BJ (cell line): ENCODE measurements at places on chromosomes 12 and 14. TPM values are rescaled to one million over a fixed set of nuclear protein-coding genes. Genes with fewer than 3 reads are reported as not detected.

DNA sequence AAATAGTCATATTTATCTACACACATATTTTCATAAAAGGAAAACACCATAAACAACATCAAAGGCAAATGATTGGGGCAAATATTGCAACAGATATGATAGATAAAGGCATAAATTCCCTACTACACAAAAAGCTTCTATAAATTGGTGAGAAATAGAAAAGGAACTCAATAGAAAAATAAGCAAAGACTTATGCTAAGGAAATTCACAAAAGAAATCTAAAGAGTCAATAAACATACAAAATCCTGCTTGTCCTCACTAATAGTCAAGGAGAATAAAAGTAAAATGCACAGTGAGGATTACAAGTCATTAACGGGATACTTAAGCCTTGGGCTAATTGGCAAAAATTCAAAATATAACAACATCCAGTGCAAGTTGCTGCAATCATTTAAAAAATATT is 30.3 kb downstream of the CCDC59 start:
- no peak for DNase-seq

- DNase-seq, result peak; percentile 54
These were observed 29.5 kb upstream of the RHOJ start for GRCh38 chr14:63174760-63175191.

DNA sequence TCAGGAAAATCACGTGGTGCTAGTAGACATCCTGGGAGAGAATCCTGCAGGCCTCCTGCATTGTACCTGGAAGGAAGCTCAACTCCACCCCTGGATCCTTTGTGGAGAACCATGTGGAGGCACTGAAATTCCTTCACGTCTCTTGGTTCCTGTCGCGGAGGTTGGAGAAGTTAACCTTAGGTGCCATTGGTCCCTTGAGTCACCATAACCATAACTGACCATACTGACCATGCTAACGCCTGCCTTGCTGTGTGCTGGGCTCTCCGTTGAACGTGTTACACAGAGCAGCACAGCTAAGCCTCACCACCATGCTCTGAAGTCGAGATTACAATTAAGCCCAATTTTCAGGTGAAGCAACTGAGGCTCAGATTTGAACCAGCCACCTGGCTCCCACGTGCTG is 18.6 kb downstream of the C14orf132 start:
- no peak for DNase-seq

GRCh38 chr12:72033991-72034390 is 95.3 kb downstream of the TPH2 start:
- no peak for DNase-seq

GRCh38 chr12:127720334-127720733 is 546.6 kb upstream of the TMEM132C start:
- no peak for DNase-seq

- DNase-seq, result no peak
These were observed 2.4 kb upstream of the NUMB start for GRCh38 chr14:73460691-73461127.

DNA sequence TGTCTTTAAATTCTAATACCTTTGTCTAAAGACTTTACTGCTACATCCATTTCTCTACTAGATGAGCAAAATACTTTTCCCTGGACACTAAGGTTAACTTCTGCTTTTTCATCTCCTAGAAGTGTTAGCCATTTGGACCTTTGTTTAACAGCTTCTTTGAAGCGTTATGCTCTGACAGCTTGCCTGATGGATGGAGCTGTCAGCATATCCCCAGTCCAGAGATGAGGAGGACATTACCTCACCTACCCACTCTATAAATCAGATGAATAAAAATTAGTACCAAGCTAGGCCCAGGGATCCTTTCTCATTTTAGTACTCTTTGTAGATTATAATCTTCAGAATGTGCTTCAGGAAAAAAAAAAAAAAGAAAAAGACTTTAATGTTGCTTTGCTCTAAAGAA is 222.7 kb downstream of the PELI2 start:
- DNase-seq, result no peak

DNA sequence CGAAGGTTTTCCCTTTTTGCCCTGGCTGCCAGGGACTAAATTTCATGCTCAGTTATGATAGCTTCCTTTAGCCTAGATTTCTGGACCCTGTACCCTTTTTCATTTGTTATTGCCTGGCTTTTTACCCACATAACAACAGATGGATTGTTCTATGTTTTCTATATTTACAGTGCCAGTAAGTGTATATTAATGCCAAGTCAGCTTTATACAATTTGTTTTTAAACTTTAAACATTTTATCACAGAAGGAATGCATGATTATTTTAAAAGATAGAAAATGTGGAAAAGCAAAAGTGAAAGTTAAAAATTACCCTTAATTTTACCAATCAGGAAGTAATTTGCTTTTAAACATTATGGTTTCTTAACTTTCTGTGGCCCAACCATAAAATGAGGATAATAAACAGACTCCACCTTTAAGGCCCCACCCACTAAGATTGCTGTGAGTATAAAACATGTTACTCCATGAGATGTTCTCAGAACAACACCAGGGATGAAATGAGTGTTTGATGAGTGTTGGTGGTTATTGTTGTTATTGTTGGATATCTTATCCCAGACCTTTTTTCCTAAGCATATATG is 496.8 kb downstream of the EGLN3 start:
- DNase-seq, result no peak

DNA sequence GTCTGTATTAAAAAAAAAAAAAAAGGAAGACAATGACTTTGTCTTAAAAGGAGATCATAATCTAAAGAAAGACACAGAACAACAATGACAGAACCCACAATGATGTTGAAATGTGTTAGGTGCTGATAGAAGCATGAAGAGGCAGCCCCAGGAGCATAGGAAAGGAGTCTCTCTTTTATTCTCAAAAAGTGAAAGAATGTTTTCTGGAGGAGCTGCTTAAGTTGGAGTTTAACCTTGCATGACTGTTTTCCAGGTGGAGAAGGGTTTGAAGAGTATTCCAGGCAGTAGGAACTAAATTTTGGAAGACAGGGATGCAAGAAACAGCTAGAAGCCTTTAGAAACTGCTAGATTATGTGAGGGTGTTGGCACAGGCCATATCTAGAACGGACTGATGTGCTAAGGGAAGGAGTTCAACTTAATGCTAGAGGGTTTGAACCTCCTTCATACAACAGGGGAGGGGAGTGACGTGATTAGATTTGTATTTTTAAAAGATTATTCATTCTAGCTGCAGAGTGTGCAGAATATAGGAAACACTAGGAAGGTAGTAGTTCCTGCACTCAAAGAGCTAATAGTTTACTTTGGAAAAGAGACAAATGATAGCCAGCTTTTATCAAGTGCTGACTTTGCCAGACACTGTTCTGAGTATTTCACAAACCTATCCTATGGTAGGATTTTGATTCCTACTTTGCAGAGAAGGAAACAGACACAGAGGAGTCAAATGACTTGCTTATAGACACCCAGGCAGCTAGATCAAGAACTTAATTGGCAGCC is 4.6 kb upstream of the RPL6 start:
- no peak for DNase-seq

DNA sequence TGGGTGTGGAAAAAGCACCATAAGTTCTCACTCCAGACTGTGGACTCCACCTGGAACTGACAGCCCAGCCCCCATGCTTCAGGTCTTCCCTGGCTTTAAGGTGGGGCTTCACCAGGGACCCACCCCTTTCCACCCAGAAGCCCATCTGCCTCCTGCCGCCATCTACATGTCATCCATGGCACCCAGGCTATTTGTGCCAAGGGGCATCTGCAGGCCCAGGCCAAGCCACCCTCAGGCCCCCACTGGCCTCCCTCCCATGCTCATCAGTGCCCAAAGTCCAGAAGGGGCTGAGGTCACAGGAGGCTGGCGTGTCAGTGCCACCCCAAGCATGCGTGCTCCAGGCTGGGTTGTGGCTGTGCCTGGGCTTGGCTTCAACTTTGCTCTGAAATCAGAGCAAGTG is 212.2 kb upstream of the DIO3 start:
- no peak for DNase-seq

DNA sequence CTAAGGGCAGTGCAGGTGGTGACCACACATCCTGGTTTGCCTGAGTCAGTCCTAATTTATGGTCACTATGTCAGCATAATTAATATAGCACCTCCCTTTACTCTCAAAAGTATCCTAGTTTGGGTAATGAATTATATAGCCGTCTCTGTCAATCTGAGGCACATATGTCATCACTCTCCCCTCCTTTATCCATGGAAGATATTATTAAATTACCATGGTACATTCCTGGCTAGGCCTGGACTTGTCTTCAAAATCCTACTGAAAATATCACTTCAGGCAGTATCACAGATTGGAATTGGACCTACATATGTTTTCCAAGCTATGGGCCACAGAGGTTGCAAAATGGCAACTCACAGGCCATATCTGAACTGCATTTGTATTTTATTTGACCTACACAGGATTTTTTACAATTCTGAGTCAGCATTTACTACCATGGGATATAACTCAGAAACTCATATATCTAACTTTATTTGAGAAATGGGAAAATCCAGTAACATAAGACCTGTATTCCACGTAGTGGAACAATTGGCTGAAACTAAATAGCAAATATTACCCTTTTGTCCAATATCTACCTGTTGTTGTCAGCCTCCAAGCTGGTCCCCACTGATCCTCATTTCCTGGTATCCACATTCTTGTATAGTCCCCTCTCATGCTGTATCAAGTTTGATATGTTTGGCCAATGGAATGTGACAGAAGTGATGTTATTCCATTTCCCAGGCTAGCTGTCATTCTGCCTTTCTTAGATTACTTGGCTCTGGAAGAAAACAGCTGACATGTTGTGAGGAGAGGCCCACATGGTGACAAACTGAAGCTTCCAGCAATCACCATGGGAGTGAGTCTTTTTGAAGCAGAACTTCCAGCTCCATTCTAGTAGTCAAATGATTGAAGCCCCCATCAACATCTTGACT is 102.5 kb upstream of the MDM1 start:
- no peak for DNase-seq

DNA sequence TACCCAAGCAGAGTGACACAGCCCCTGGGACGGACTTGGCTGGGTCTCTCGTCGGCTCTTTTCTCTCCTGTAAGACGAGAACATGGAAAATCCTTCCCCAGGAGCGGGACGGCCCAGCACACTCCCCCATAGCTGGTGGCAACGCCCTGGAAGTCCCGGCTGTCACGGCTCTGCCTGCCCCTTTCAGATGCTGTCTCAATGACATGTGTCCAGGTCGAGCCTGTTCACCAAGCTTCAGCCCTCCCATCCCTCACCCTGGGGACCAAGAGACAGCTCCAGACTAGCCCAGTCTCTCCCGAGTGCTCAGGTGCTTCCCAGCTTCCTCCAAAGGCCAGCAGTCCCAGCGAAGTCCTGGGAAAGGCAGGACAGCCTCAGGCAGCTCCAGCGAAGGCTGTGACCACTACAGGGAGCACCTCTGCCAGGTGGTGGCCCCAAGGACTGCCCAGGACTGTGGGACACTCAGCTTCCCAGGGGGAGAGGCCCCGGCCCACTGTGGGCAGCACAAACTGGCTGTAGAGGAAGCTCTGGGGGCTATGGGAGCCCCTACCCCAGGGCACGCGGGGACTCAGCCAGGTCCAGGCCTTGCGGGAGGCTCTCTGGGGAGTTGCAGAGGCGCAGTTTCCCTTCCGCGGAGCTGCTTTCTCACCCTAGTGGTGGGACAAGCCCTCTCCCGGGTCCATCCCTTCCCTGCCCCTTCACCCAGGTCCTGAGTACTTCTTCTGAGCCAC is 33.6 kb downstream of the TNFAIP2 start:
- no peak for DNase-seq

- DNase-seq, result no peak
These were observed 330.9 kb downstream of the TMEM121 start for GRCh38 chr14:105857220-105857825.

DNA sequence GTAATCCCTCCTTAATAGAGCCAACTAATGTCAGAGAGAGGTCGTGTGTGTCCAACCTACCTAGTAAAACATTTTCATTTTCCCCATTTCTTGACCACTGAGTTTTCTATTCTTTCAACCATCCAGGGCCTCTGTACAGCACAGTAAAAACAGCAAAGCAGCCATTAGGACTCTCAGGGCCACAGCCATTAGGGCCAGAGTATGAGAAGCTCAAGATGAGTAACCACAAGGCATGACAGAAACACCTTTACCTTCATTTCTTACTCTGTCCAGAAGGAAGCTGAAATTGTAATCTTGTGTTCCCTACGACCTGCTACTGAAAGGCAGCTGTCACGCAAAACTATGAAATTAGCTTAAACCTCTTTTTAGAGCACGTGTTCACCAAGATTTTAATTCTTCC is 2.3 kb downstream of the SPPL3 start:
- DNase-seq, result no peak

DNA sequence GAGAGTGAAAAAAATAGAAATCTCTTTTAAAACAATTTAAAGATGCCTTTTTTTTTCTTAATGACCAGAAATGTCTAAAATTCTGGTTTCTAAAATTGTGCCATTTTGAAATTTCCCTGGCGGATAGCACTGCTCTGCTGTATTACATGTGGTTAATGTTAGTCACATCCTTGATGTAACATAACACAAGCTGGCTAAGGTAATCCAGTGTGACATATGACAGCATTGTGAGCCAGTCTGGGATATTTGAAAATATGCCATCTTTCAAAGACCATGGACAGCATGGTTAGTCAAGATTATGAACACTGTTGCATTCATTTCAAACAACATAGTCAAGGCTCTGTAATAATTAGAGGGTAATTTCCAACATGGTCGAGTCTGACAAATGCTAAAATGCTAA is 133.2 kb downstream of the ALX1 start:
- no peak for DNase-seq

DNA sequence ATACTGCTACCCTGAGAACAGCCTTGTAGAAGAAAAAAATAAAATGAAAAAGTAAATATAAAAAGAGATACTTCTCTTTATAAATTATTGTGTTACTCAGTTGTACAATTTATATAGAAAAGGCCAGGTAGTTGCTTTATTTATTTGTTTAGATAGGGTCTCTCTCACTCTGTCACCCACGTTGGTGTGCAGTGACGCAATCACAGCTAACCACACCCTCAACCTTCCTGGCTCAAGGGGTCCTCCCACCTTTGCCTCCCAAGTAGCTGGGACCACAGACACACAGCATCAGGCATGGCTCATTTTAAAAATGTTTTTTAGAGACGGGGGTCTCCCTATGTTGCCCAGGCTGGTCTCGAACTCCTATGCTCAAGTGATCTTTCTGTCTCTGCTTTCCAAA is 175.4 kb upstream of the PZP start:
- DNase-seq, result no peak

- DNase-seq, result no peak
These were observed 42.4 kb downstream of the ITPK1 start for GRCh38 chr14:93073358-93073707.

GRCh38 chr12:122399592-122400373 is 22.7 kb downstream of the CLIP1 start:
- DNase-seq, result peak; percentile 77

Gene CD163
- not detected in 2 replicates for polyA plus RNA-seq

Gene TMEM119
- 57.2 and 80.6 TPM in 2 replicates for polyA plus RNA-seq

Gene GYS2
- polyA plus RNA-seq, result not detected in 2 replicates

Gene CYP46A1
- polyA plus RNA-seq, result 0.06 and 0.09 TPM in 2 replicates

Gene PRPH
- polyA plus RNA-seq, result not detected in 2 replicates

Gene AJUBA
- 94.7 and 109 TPM in 2 replicates for polyA plus RNA-seq

Gene LTB4R2
- 0.98 and 1.6 TPM in 2 replicates for polyA plus RNA-seq

Gene BLTP3B
- polyA plus RNA-seq, result 11.9 and 19.3 TPM in 2 replicates

Gene IFNG-AS1
- polyA plus RNA-seq, result not detected in 2 replicates

Gene SLC5A8
- polyA plus RNA-seq, result not detected in 2 replicates
